Left ventricle myocardium superior (tissue), 1 donor: ENCODE measurements at places on chromosomes 3 and 15. TPM values are rescaled to one million over a fixed set of nuclear protein-coding genes. Genes with fewer than 3 reads are reported as not detected.

DNA sequence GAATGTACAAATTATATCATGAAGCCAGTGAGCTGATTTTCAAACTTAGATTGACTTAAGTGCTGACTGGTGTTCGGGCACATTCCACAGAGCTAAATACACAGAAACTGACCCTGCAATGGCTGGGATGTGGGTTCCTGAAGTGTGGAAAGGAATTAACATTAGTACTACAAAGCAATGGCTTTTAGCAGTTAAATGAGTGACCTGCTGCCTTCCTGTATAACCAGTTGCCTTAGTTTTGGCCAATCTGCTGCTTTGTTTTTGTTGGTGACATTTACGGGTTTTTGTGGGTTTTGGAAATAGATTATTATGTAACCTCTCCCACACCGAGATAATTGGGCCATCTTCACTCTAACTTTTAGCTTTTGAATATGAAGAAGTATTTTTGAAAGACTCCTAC, 2.4 kb upstream of the SKIC8 start:
- DNase-seq, result no peak

GRCh38 chr3:133393204-133393603, 6.7 kb upstream of the BFSP2 start:
- DNase-seq, result no peak

DNA sequence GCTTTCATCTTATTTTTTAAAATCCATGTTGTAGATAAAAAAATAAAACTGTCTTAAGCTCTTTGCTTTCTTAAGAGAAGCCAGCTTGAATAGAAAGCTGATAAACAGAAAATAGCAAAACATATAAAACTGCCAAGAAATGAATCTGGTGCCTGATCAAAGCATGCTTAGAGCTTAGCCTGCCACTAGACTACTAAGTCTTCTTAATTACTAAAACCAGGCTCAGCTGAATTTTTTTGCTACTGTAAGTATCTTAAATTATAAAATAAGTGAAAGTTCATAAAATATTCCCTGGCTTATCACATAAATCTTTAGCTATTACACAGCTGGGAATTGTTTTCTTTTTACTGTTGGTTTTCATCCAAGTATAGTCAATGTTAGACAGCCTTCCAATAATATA, 803.9 kb downstream of the DIPK2A start:
- DNase-seq, result no peak

DNA sequence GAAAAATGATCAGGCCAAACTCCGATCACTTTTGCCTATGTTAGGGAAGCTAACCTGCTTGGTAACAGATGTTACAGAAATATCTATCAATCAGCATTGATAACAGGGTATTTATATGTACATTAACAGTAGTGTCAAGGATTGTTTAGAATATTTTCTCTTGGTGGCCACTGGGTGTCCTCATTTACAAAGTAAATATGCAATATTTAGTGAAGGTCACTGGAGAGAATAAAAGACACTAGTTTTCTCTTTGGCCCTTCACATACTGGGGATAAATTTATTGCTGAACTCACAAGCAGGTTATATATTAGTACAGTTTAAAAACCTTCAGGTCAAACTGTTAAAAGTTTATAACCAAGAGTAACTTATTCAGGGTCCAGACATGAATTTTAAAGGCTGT, 69.0 kb downstream of the TIGIT start:
- DNase-seq, result no peak

DNA sequence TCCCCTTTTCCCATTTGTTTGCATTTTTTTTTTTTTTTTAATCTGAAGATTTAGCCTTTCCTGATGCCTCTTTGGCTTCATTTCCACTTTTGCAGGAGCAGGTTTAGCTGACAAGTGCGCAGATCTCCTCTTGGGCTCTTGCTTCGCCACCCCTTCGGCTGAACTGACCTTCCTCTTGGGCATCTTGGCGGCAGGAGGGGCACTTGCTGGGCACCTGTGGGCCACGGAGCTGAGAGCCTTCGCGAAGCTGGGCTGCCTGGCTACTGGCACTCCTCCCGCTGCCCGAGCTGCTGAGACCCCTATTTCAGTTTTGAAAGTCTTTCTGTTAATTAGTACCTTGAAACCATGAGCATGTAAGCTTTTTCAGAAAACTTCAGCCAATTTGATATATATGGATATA, 8.8 kb downstream of the ARL13B start:
- no peak for DNase-seq

- no peak for DNase-seq
Measured at GRCh38 chr3:77348244-77348855, 308.5 kb downstream of the ROBO2 start.

LRRC15 gene
- total RNA-seq, result 0.42 TPM

GRCh38 chr3:49476563-49476962, 6.5 kb downstream of the DAG1 start:
- DNase-seq, result no peak

- no peak for DNase-seq
Measured at GRCh38 chr15:68599560-68600071, 20.8 kb downstream of the CORO2B start.

DNA sequence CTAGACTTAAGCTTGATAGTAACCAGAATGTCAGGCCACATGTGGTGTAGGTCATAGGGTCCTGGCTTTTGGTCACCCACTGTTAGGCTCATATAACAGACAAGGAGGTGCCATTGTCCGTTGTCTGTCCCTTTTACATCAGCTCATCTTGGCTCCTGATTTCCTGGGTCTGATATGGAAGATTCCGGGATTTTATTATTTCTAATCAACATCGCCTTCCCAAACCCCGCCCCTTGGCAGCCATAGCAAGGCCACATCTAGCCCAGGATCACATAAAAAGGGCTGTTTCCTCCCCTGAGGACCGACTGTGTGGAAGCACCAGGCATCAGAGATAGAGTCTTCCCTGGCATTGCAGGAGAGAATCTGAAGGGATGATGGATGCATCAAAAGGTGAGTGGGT, at the start of gene TGM4:
TGM4 (plus strand) TSS at position 301 of the 400 bp plus-strand sequence; CDS start at position 372, 71 bp downstream.
- no peak for DNase-seq

GRCh38 chr3:48472673-48472922, 26.1 kb downstream of the ATRIP start:
- no peak for DNase-seq

GRCh38 chr15:85597155-85597815, 197.4 kb downstream of the KLHL25 start:
- no peak for DNase-seq

DNA sequence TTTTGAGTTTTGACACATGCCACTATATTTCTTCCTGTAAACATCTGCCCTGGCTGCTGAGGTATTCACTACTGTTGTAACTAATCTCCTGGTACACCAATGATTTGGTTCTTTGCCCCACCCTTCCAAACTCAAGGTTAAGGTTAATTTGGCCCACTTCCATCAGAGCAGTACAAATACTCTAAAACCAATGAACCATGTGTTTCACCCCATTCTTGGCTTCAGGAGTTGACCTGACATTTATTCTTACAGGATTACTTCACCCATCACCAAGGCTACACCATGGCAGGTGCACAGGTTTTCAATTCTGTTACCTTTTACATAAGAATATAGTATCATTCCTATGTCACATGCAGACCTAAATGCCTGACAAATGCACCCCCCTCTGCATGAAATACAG, 1179.9 kb downstream of the ZPLD1 start:
- DNase-seq, result no peak

AGTR1 gene
- total RNA-seq, result 2.2 TPM
